ENCODE measurements at places on chromosomes 4 and X. TPM values are rescaled to one million over a fixed set of nuclear protein-coding genes. Genes with fewer than 3 reads are reported as not detected.

The MYOZ2 gene
- total RNA-seq: not detected

The TAF7L gene
- total RNA-seq: not detected

The CCKAR gene
- not detected for total RNA-seq

The GDPD2 gene
- total RNA-seq: 0.17 TPM

The CT47B1 gene
- not detected for total RNA-seq

The KLF8 gene
- total RNA-seq: 0.37 TPM

The CXorf49 gene
- total RNA-seq: not detected

The LRAT gene
- not detected for total RNA-seq

The TMPRSS11F gene
- not detected for total RNA-seq

The SERPINA7 gene
- not detected for total RNA-seq

The UGT2A3 gene
- 0.05 TPM for total RNA-seq

The RENBP gene
- total RNA-seq: 27.4 TPM

The MAGED4 gene
- total RNA-seq: 28.9 TPM

The HSD17B13 gene
- not detected for total RNA-seq

All from dermis blood vessel endothelial cell (primary cell).